ENCODE measurements at places on chromosomes 7 and 10.

DNA sequence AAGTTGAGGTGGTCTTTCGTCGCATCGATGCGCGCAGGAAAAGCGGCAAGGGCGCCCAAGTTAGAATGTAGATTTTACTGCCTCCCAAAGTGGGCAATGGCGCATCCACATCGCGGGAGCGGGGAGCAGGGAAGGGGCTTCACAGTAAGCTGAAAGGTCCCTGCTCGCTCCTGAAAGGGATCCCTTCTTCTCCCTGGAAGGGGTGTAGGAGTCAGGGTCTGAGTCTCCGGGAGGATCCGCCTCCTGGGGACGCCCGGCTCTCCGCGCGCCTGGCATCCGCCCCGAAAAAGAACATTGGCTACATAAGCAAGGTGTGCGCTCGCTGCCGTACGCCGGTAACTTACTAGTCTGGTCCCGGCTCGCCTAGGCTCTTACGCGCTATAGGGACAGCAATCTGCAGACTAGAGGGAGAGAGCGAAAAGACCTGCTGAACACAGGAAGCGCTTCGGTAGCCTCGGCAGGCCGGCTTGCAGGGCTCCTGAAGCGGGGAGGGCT, 804 bp downstream of the UNC5B start:
- peak; percentile 39 for DNase-seq

DNA sequence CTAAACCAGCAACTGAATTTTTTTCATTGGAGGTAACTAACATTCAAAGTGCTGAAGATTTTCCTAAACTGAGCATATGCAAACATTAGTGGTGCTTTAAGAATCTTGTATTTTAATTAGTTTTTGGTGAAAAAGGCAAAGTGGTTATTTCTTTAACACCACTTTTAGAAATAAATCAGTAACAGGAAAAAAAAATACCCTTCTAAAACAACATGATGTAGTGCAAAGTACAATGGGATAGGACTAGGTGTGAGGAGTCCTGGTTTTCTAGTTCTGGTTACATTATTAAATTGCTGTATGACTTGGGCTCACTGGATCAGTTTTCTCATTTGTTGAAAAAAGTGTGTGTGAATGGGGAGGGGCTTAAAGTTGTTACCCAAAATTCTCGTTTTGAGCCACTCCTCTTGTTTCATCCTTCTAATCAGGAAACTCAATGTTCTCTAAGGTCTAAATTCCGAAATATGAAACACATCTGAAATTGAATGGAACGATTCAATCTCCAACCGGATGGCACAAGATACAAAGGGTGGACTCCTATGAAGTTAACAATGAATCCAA, 1.8 kb downstream of the WASL start:
- peak; percentile 29 for DNase-seq

DNA sequence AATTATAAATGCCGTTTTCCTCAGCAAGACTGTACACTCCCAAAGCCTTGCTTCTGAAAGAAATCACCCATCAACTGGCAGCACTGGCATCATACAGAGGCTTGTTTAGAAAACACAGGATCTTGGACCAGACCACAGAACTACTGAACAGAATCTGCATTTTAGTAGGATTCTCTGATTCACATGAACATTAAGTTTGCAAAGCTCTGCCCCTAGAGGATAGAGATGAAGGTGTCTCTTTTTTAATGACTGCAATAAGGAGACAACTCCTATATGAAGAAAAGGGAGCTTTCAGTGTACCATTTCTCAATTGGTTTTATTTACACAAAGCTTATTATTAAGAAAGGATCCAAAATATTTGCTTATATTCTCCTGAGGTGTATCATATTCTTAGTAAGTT, 172.7 kb downstream of the AGMO start:
- DNase-seq: no peak

DNA sequence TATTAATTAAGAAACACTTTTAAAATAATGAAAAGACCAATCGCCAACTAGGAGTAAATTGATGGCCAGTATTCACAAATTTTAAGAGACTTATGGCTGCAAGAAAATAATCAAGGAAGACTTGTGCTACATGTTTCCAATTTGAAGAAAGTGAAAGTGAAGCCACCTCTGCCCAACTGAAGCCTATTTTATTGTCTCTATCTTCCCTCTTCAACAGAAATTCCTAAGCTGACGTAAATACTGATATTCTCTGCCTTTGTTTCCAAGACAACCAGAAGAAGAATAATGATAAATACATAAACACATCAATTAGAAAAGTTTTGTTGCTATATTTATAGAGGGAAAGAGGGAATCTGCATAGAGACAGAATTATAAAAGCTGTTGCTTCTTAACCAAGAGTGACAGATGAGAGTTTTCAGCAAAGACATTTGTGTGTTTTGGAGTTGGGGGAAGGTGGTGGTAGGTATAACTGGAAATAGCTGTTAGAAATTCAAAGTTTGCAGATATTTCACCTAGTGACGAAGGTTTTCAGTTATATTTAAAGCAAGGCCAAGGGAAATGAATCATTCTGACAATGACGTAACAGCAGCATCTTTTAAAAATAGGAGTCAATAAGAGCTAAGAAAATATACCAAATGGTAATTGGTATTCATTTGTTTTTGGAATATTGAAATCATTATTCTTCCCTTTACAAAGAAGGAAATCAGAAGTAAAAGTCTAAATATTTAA, 576.6 kb upstream of the SORCS1 start:
- peak; percentile 15 for DNase-seq

GRCh38 chr7:114085592-114086501, 167.0 kb upstream of the PPP1R3A start:
- peak; percentile 45 for DNase-seq

- peak; percentile 85 for DNase-seq
Observed at GRCh38 chr7:102286237-102287110, at the start of gene SH2B2. TSS of gene SH2B2 (plus strand) at chr7:102286868. CDS start at chr7:102300551, 13,683 bp downstream.

DNA sequence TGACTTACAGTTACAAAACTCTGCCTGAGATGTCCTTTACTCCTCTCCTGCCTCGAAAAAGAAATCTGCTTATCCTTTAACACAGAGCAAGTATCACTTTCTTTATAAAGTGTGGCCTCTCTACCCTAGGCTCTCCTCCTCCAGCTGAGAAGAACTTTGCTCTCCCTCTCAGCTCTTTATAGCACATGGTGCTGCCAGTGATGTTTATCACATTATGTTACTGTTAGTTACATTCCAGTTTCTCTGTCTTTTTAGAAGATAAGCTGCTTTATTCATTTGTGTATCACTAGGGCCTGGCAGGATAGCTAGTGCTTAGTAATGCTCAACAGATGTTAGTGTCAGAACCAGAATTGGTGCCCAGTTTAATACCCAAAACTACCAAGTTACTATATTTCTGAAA, 41.1 kb upstream of the TMEM229A start:
- DNase-seq: no peak

- no peak for DNase-seq
Observed at GRCh38 chr10:34549953-34550352, 265.1 kb downstream of the PARD3 start.

DNA sequence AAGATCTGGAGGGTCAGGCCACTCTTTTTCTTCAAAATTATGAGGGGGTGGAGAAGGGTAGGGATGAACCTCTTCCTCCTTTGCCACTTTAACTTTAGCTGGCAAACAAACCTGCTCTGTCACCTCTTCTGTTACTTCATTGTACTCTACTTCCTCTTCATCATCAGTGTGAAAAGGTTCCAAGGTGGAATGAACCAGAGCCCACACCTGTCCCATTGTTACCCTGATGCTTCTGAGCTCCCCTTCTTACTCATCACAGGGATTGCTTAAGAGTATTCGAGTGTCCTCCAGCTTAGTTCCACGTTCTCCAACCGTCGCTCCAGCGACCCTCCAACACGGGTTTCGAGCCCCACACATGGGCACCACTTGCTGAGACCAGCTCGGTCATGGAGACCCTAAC, 5.2 kb downstream of the MRPS24 start:
- DNase-seq: no peak

GRCh38 chr10:61698968-61699655, 36.4 kb downstream of the CABCOCO1 start:
- no peak for DNase-seq

GRCh38 chr7:56026538-56026937, 24.7 kb downstream of the PSPH start:
- DNase-seq: no peak

GRCh38 chr10:110215286-110216170, 8.1 kb downstream of the MXI1 start:
- no peak for DNase-seq

- no peak for DNase-seq
Observed at GRCh38 chr10:36899652-36900051, 225.7 kb upstream of the ANKRD30A start.

- no peak for DNase-seq
Observed at GRCh38 chr7:82154728-82155127, 288.8 kb downstream of the CACNA2D1 start.

DNA sequence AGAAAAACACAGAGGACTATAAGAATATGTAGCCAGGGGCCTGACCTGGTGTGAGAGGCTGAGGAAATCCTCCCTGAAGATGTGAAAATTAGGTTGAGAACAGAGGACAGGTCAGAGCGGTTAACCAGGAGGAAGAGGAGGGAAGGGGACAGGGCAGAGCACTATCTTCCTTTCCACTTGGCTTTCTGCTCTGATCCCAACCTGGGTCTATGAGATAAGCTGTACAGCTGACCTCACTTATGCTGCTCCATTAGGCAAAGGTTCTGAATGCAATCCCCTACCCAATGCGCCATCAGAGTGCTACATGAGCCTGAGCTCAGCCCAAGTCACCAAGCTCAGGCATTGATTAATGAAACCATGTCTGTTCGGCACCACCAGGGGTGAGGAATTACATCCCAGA, 10.5 kb downstream of the LIPA start:
- no peak for DNase-seq

GRCh38 chr7:129497156-129497555, 5.2 kb upstream of the SMKR1 start:
- no peak for DNase-seq

- peak; percentile 57 for DNase-seq
Observed at GRCh38 chr7:150988230-150989226, 2.3 kb upstream of the NOS3 start.

DNA sequence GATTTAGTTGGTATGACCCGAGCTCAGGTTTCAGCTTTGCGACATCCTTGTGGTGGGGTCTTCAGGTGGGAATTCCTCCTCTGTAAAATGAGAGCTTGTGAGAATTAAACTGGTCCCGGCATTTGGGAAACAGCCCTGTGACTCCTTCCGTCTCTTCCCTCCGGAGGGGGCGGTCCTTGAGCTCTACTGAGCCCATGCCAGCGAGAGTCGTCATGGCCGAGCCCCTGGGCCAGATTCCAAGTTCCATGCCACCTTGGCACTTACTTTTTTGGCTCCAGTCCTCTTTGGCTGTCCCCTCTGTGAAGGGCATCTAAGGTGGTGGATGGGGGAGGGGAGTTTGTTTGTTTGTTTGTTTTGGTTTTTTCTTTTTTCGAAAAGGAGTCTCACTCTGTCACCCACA, 47.6 kb downstream of the GTF2IRD1 start:
- no peak for DNase-seq

- DNase-seq: no peak
Observed at GRCh38 chr7:30664184-30664885, 17.9 kb downstream of the CRHR2 start.

GRCh38 chr7:91945476-91945875, 4.8 kb downstream of the AKAP9 start:
- peak; percentile 53 for DNase-seq

DNA sequence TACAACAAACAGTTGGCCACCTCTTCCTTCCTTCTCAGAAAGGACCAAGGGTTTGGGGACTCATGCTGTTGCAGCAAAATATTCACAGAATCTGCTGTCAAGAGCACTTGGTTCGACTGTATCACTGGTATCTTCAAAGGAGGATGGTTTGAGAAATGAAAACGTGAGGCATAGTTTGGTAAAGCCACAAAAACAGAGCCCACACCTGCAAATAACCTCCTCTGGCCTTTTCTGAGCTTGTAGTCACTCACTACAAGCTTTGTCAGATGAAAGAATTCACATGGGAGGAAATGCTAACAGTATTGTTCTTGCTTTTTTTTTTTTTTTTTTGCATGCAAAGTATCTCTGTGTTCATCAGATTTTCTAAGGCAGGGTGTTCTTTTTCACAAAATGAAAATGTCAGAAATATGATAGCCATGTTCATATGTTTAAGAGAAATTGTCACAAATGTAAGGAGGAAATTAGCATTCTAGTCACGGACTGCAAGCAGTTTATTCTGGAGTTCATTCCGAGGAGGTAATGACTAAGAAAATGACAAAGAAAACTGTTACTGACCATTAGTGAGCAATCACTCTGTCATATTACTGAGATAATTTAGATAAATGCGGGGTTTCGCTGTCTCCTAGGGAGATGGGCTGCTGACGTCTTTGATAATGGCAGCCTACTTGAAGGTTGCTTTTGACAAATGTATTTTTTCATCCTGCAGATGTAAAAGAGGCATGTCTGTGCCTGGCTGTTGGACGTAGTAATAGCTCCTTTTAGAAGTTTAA, 117.8 kb upstream of the MYO3A start:
- no peak for DNase-seq

GRCh38 chr10:103559776-103560175, 66.3 kb downstream of the NEURL1 start:
- DNase-seq: no peak

- DNase-seq: no peak
Observed at GRCh38 chr10:72277996-72278667, 4.4 kb downstream of the DDIT4 start.

- no peak for DNase-seq
Observed at GRCh38 chr7:102466097-102466496, 1.3 kb downstream of the LRWD1 start.

- DNase-seq: peak; percentile 15
Observed at GRCh38 chr10:113666682-113667252, 2.9 kb upstream of the NRAP start.

- DNase-seq: peak; percentile 76
Observed at GRCh38 chr10:58299580-58299979, 30.6 kb downstream of the CISD1 start.

- no peak for DNase-seq
Observed at GRCh38 chr10:7589748-7590147, 77.0 kb downstream of the ITIH5 start.

DNA sequence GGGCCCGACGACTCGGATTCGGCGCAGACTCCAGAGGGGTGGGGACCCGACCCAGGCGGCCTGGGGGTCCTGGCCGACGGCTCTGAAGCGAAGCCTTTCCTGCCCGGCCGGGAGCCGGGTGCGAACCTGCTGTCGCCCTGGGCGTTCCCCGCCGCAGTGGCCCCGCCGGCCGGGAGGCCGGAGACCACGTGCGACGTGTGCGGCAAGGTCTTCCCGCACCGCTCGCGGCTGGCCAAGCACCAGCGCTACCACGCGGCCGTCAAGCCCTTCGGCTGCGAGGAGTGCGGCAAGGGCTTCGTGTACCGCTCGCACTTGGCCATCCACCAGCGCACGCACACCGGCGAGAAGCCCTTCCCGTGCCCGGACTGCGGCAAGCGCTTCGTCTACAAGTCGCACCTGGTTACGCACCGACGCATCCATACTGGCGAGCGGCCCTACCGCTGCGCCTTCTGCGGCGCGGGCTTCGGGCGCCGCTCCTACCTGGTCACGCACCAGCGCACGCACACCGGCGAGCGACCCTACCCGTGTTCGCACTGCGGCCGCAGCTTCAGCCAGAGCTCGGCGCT, 15.4 kb downstream of the ZNF316 start:
- DNase-seq: no peak
